T-cell (primary cell): ENCODE measurements at places on chromosomes 4 and X.

DNA sequence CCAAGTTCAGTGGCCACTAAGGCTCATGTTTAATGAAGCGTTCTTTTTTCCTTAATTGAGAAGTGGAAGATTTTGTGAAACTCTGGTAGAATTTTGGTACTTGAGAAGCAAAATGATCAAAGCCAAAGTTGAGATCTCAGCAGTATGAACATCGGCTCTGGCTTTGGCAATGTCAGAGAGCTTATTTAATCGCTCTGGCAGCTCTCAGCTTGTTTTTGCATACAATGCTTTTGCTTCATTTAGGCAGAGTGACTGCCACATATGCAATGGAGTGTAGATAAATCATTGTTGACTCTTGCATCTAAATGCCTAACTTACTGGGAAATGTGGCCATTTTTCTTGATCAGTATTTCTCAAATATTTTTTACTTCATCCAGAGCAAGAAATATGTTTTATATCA lies 135.7 kb downstream of the AASDH start:
- DNase-seq: no peak

DNA sequence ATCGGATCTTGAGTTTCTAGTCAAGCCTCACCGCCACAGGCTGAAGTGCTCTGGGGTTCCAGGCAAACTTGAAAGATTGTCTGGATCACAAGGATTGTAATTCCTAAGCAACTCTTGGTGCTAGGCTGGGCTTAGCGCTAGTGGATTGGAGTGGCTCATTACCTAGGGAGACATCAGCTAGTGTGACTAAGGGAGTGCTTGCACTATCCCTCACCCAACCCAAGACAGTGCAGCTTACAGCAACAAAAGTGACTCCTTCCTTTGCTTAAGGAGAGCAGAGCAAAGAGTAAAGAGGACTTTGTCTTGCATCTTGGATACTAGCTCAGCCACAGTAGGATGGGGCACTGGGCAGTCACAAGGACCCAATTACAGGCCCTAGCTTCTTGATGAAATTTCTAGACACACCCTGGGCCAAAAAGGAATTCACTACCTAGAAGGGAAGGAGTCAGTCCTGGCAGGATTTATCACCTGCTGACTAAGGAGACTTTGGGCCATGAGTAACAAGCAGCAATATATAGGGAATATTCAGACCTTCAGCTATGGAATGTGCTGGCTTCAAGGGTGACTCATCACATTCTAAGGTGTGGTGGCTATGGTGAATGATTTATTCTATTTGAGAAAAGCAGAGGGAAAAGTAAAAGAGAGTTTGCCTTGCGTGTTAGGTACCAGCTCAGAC lies 1212.4 kb downstream of the PCDH18 start:
- DNase-seq: no peak

- DNase-seq: no peak
Measured at GRCh38 chrX:16839852-16840460, 30.2 kb downstream of the RBBP7 start.

- DNase-seq: no peak
Measured at GRCh38 chrX:16251782-16252181, 84.5 kb downstream of the MAGEB17 start.

- DNase-seq: no peak
Measured at GRCh38 chr4:39931441-39931901, 46.2 kb downstream of the PDS5A start.
